ENCODE measurements at places on chromosomes 7 and 10.

DNA sequence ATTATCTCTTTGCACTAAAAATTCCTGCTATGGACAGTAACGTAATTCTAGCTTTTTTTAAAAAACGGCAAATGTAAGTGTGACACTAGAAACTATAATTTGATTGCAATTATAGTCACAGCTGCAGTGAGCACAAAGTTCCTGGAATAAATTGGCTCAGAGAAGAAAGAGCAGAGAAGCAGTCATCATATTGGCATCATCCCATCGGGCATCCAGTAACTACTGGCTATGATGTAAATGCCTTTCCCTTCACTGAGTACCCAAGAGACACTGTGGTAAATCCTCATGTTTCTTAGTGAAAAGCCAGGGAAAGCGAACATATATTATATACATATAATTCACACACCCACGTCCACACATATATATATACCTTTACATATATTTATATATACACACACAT lies 43.6 kb downstream of the PIP4K2A start:
- DNase-seq = no peak

DNA sequence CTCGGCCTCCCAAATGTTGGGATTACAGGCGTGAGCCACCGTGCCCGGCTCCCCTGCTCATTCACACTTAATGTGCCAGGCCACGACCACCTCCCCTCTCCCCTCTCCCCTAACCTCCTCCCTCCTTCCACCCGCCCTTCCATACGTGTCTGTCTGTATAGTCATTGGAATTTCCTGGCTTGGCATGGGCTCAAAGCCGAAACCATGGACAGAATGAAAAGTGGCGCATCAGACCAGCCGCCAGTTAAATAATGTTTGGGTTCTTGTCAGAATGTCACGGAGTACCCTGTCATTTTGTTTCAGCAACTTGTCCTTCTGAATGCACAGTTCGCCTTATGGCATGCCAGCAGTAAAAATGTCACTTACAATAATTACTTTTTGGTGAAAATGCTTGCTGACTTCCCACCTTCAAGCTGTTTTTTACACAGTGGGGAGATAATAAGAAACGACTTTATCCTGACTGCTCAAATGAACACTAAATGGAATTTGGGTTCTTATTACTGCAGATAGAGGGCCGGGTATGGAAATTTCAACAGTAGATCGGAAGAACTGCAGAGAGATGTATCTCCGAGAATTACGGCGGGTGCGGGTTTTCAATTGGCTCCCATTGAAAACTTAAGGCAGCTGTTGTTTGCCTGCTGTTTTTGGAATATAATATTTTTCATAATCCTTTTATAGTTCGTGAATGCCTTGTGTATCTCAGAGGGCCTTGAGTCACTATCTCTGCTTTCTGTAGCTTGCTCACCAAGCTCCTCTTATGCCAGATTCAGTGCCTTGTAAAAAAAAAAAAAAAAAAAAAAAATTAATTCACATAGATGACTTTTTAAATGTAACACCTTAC lies 65.5 kb upstream of the SH2B2 start:
- DNase-seq = no peak

DNA sequence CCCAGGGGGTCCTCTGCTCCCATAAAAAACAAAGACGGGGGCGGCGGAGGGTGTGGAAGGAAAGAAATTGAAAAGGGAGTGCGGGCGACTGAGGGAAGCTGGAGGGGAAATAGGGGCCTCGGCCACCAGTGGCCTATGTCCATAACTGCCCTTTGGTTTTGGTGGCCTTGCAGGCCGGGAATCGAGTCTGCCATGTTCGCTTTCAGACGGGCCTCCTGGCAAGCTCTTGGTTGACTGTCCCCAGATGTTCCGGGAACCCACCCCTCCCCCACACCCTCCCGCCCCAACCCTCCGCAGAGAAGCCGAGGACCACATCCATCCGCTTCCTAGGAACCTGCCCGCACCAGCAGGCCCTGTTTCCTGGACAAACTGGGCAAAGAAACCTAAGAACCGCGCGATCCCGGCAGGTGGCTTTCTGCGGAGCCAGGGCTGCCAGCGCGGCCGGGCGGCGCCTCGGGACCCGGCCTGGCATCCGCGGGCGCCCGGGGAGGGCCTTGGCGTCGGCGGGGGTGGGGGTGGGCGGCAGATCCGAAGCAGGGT lies 20.0 kb upstream of the GATA3 start:
- no peak for DNase-seq

- no peak for DNase-seq
These were observed 93.0 kb downstream of the RNF133 start for GRCh38 chr7:122605929-122606328.

- DNase-seq = no peak
These were observed 19.6 kb downstream of the CABCOCO1 start for GRCh38 chr10:61682323-61682722.

DNA sequence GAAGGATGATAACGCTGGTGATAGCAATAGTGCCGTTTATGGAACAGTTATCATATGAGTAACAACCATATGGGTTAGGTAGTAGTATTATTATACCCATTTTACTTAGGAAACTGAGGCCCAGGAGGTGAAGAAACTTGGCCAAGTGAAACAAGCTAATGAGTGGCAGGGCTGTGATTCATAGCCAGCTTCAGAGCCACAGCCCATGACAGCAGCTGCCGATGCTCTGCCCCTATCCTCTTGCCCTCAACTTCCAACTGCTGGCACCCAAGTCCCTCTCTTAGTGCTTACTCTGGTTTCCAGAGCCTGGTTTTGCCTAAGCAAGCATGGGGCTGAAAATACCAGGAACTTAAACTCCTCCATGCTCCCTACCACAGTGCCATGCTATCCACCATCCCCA lies 12.3 kb downstream of the SH3PXD2A start:
- no peak for DNase-seq

- no peak for DNase-seq
These were observed 269.9 kb upstream of the IMMP2L start for GRCh38 chr7:111832174-111832573.

DNA sequence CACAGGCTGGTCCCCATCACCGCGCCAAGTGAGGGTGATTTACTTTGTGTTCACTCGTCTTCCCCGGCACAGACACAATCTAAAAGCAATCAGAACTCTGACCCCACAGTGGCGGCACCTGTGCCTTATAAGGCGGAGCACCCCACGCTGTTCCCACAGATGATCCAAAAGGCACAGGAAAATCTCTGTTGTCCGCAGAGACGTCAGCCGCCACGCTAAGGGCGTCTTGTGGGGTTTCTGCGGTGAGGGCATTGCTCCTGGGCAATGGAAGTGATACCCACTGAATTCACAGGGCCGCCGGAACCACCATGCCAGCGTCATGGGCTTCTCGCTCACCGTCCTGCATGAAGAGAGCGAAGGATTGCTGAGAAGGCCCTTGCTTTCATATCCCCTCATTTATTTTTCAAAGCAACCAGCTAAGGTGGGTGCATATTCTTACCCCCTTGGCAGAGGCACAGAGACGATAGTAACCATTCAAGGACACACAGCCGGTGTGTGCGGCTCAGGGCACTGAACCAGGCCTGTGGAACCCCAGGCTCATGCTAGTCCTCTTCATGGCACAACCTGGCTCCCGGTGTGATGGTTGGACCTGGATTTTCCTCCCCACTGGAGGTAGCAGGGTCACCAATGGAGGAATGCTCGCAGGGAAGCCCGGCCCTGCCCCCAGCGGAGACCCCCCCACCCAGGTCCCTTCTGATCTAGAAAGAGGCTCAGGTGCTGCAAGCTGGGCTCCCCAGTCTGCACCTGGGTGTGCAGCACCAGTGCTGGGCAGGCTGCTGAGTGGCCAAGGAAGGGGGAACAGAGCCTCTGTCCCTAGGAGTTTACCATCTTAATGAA lies 279.0 kb downstream of the TCERG1L start:
- DNase-seq = no peak

- DNase-seq = no peak
These were observed 27.8 kb downstream of the SMURF1 start for GRCh38 chr7:99116144-99116543.
